ENCODE measurements at places on chromosomes 4 and X.

GRCh38 chr4:55469979-55470378 is 74.2 kb downstream of the TMEM165 start:
- DNase-seq, result peak; percentile 28

GRCh38 chrX:143648705-143649104 is 12.8 kb upstream of the SLITRK4 start:
- DNase-seq, result peak; percentile 51

GRCh38 chr4:118981171-118981838 is 92.7 kb downstream of the SYNPO2 start:
- DNase-seq, result peak; percentile 48

- DNase-seq, result no peak
These were observed 1176.2 kb upstream of the IGFBP7 start for GRCh38 chr4:58286335-58286734.

DNA sequence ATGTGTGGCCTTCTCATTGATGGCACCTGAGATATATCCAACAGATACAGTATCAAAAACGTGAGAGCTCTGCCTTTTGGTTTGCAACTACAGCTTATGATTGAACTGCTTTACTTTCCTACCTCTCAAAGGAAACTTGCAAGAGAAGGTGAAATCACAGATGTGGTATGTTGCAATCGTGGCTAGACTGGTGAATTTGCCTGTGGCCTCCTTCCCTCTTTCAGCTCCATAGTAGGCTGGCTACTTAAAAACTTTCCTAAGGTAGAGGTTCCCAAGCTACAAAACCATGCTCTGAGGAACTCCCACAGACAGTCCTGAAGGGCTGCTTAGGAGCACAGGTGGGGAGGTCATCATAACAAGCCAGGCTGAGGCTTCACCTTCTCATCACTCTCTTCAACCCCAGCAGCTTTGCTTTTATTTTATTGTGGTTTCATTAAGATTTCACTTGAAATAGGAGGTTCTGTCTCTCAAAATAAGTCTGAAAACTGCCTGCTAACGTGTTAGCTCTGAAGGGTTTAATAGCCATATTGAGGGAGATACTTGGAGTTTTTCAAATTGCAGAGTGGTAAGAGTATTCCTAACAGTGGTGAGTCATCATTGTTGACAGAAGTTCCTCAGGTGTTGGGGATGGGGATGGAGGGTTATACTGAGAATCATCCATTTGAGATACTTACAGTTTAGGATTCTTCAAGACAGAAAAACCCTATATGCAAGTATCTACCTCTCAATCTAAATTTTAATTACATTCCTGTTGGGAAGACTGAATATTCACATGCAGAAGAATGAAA is 93.5 kb upstream of the UCP1 start:
- peak; percentile 55 for DNase-seq

GRCh38 chr4:108700081-108700757 is 49.8 kb downstream of the OSTC start:
- DNase-seq, result peak; percentile 46

DNA sequence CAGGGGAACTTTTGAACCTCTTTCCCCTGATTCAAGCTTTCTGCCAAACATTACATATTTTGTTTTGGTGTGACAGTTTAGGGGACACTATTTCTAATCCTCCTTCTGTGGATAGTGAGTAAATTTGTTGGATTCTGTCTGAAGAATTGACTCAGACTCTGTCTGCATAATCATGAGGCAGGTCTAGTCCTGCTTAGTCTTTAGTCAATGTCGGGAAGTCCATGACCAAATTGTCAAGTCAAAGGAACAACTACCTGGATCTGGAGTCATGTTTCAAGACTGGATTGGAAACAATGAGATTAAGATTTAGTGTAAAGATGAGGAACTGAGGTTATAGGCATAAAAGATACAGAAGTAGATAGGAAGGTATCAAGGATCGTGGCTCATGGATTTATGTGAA is 100.9 kb downstream of the MAGEB17 start:
- no peak for DNase-seq

DNA sequence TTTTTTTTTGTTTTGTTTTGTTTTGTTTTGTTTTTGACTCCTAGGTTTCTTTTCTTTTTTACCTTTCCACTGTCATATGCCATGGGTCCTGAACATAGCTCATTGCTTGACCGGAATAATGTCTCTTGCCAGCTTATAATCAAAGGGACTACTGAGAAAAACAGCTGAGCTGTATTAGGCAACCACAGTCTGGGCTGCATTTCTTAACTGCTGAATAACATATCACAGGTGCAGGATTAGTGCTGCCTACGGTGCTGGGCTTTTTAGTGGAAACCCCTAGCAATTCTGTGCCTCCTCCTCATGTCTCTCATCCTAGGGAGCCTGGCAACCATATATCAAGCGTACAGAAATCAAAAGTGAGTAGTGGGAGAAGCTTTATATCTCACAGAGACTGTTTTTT is 333.5 kb downstream of the BMPR1B start:
- no peak for DNase-seq

Data from kidney tubule cell (primary cell).